HFFc6 (cell line): ENCODE measurements at places on chromosomes 4 and X. TPM values are rescaled to one million over a fixed set of nuclear protein-coding genes. Genes with fewer than 3 reads are reported as not detected.

DNA sequence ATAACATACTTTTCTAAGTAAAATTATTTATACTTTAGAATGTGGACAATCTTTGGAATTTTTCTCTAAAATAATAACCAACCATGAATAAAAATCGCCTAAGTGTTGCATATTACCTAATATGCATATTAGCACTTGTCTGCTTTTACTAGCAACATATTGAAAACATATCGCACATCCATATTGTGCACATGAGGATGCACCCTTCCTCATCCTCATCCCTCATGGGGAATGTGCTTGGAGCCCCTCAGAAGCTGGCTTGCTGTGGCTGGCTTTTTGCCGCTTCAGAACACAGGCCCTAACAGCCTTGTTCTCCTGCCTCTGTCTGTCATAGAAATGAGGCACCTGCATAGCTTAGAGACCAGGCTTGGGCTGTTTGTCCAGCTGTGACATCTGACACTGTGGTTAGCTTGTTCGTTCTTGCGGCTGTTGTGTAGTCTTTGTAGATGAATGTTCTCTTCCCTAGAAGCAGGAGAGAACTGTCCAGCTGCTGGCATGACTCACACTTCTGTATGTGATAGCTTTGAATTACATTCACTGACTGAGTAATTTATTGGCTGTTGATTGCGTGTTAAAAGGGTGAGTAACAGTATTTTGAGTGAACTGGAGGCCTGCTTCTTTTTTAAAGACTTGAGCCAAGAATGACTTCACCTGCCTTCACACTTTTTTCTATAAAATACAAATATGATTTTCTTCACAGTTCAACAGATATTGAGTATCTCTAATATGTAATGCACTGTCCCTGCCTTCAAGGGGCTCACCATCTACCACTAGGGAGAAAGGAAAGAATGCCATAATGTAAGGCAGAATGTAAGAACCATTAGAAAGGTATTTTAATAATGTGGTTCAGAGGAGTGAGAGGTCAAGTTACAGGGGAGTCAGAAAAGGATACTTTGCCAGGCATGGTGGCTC, 81.9 kb downstream of the HMGB2 start:
- peaks cover 25% of the 10 kb centered on the region for H3K27me3 ChIP-seq
- no peak overlapping the region for H3K27ac ChIP-seq
- peaks cover 12% of the 10 kb centered on the region for H3K4me1 ChIP-seq
- no peak overlapping the region for H3K4me3 ChIP-seq

DNA sequence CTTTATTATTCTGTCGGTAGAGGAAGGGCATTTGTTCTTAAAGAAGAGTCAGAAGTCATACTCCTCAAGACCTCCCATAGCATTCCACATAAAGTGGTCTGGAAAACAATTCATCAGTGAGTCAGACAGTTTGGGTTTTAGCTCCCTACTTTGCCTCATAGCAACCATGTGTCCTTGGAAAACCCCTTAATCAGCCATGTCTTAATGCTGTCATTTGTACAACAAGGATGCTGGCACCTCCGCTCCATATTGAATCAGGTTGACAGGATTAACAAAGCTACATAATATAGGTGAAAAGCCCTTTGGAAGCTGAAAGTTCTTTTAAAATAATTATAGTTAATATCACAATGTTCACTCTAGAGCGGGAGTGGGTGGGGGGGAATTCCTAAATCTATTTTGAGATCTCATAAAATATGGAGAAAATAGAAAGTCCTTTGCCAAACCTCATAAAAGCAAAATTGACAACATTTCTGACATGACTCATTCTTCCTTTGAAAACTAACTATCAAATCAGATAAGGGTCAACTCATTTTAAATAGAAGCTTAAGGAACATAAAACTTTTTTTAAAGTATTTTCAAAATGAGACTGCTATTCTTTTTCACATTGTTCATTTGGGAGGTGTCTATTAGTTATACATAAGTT, 37.3 kb upstream of the GUCY1A1 start:
- peak; percentile 63 for DNase-seq
- H3K4me3 ChIP-seq: no peak overlapping the region
- peaks cover 25% of the 10 kb centered on the region; the same call in 1 of the 2 replicates for H3K4me1 ChIP-seq
- H3K27ac ChIP-seq: peak overlapping the region; percentile 41; the same call in 1 of the 2 replicates
- no peaks in the 10 kb centered on the region for H3K27me3 ChIP-seq
- no peaks in the 10 kb centered on the region for H3K36me3 ChIP-seq

DNA sequence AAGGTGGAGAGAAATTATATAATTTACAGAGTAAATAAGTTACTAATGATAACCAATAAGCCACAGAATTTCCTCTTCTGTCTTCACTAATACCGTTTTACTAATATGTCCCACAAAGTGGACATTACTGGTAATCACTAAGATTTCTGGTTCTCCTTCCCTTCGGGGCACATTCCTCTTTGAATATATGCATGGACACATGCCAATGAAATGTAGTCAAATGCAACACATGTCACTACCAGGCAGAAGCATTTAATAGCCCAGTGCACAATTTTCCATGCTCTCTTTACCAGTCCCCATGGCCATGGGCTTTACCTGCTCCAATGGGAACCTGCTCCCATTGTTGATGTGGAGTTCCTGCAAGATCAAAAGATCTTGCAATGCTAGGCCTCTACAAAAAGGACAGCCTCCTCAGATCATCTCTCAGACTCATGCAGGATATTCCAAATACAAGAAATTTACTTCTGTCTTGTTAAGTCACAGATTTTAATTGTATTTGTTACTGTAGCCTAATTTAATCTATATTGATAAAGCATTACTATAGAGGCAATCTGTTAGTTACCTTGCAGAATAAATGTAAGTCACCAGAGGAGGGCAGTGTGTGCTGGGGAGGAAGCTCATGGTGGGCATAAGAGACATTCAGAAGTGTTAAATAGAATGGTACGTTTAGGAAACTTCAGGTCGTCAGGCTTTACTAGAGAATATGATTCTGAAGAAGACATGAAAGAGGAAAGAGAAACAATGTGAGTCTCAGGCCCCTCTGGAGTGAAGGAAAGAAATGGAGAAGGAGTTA, 37.1 kb upstream of the INPP4B start:
- no peak overlapping the region for H3K27ac ChIP-seq
- peaks cover 4% of the 10 kb centered on the region for H3K27me3 ChIP-seq
- no peak for DNase-seq
- H3K36me3 ChIP-seq: no peaks in the 10 kb centered on the region
- no peaks in the 10 kb centered on the region for H3K4me1 ChIP-seq

DNA sequence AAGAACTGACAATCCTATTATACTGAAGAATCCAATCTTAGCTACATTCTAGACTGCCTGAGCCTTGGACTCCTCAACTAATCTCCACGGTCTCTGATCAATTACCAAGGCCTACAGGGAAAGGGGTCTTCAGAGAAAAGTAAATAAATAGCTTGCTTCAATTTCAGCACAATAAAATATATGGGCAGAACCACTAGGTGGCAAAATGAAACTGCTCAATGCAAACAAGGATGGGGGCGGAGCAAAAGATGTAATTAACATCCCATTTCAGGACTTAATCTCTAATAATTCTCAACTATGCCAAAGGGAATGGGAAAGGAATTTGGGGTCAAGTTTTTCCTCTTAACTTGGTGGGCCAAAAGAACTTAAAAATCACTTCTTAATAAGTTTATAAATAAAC, 78.4 kb upstream of the MAP3K15 start:
- no peak overlapping the region for H3K27ac ChIP-seq
- H3K36me3 ChIP-seq: peaks cover 8% of the 10 kb centered on the region
- no peak overlapping the region for H3K4me3 ChIP-seq
- no peaks in the 10 kb centered on the region; the same call in 1 of the 2 replicates for H3K27me3 ChIP-seq
- DNase-seq: peak; percentile 32
- peaks cover 37% of the 10 kb centered on the region for H3K4me1 ChIP-seq

DNA sequence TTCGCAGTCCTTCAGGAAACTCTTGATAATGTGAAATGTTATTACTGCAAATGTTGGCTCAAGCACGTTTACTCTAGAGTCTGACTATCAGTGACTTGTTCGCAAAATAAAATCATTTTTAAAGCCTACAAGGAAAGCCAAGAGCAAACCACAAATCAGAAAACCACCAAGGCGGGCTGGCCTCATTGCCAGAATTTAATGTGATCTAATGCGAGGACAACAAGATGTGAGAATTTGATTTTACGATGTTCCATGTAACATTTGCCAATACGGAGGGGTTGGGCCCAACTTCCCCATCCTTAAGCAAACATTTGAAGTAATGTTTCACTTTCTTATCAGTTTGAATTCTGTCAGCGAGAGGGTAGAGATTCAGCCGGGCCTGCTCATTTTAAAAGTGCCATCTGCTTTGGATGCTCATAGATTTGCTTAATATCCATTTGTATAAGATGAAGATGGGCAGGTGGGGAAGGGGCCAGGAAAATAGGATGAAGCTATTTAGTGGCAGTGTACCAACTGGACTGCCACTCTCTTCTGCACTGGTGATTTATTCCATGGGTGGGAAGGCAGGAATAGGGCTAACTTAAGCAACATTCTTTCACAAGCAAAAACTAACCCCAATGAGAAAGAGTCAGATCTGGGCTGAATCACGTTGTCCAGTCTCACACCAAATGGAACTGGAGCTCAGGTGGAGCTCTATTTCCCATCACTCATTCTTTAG, 225.3 kb downstream of the ANAPC10 start:
- H3K4me1 ChIP-seq: no peaks in the 10 kb centered on the region
- 0 out of 2 replicates have a peak, but pooled peaks cover under 1% of the 10 kb centered on the region for H3K36me3 ChIP-seq
- H3K27me3 ChIP-seq: no peaks in the 10 kb centered on the region
- no peak overlapping the region for H3K4me3 ChIP-seq
- H3K27ac ChIP-seq: no peak overlapping the region
- no peak for DNase-seq

DNA sequence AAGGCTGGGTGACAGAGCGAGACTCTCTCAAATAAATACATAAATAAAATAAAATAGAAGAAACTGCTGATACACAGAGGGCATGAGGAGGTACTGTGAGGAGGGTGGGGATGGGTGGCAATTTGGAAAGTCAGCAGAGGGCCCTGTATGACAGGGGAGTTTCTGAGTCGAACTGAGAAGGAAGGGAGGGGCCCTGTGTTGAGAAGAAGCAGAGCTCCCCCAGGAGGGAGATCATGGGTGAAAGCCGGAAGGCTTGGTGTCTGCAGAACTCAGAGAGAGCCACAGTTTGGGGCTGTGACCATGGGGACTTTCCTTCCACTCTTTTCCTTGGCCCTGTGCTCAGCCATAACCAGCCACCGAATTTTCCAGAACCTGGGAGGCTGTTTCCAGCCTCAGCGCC, 24.8 kb upstream of the AFAP1 start:
- DNase-seq: no peak
- H3K4me3 ChIP-seq: no peak overlapping the region
- H3K27ac ChIP-seq: no peak overlapping the region
- H3K36me3 ChIP-seq: no peaks in the 10 kb centered on the region

DNA sequence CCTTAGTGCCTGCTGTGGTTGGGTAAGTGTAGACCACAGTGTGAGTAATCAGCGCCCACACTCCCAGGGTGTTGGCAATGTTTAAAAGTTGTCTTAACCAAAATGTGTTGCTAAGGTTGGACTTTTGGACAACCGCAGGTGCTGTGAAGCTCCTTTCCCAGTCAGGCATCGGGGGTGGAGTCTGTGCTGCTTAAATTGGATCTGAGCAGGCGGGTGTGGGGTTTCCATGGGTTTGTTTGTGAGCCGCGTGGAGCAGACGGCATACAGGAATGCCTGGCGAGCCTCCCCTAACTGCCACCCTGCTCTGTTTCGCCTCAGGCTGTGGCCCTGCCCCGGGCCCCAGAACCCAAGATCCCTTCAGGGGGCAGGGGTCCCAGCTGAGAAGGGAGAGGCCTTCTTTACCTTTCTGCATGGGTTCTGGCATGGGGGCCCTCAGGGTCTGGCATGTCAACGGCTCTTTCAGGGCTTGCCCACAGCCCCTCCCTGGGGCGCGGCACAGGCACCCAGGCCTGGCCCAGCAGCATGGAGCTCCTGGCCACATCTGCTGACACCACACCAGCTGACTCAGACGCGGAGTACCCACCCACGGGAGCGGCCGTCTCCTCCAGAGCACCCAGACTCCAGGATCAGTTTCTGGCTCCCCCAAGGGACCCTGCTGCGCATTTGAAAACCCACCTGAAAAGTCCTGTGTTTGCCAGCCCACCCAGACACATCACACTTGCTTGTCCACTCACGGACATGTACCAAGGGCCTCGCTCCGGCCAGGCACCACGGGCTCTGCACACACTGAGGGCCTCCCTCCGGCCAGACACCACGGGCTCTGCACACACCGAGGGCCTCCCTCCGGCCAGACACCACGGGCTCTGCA, 5.1 kb upstream of the SPON2 start:
- H3K4me1 ChIP-seq: peaks cover 27% of the 10 kb centered on the region
- no peak overlapping the region for H3K4me3 ChIP-seq
- H3K36me3 ChIP-seq: peaks cover 25% of the 10 kb centered on the region
- no peak overlapping the region for H3K27ac ChIP-seq
- DNase-seq: no peak

GRCh38 chr4:120557372-120557771, 365.2 kb downstream of the PRDM5 start:
- H3K27ac ChIP-seq: no peak overlapping the region
- no peaks in the 10 kb centered on the region for H3K36me3 ChIP-seq
- no peak for DNase-seq
- no peak overlapping the region for H3K4me3 ChIP-seq
- no peaks in the 10 kb centered on the region for H3K27me3 ChIP-seq

GRCh38 chr4:127920521-127920920, 39.8 kb downstream of the PLK4 start:
- no peak overlapping the region for H3K27ac ChIP-seq
- H3K4me1 ChIP-seq: no peaks in the 10 kb centered on the region
- no peaks in the 10 kb centered on the region for H3K27me3 ChIP-seq
- no peak overlapping the region for H3K4me3 ChIP-seq

DNA sequence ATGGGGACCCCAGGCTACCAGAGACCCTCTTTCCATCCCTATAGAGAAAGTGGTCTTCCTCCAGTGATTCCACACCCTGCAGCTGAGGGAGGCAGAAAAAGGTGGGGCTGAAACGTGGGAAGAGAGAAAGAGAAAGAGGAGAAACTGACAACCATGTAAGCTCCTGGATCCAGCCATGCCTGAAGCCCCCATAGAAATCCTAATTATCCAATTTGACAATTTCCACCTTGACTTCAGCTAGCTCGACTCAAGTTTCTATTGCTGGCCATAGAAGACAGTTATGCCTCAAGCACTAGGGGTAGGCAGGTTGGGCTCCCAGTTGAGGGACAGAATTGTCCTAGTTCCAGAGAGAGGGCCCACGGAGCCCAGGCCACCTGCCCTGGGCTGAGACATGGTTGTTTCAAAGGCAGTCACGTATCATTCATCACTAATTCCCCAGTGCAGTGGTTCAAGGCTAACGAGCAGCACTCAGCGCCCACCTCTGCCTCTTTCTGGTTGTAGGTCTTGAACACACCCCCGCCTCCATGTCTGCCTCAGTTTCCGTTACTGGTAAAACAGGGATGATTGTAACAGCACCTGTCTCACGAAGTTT, 39.8 kb upstream of the ASMTL start:
- peaks cover 5% of the 10 kb centered on the region; the same call in 1 of the 2 replicates for H3K36me3 ChIP-seq
- H3K4me3 ChIP-seq: no peak overlapping the region
- peaks cover 7% of the 10 kb centered on the region; the same call in 1 of the 2 replicates for H3K4me1 ChIP-seq
- no peak overlapping the region for H3K27ac ChIP-seq
- DNase-seq: no peak
- peaks cover 6% of the 10 kb centered on the region for H3K27me3 ChIP-seq

Gene YY2
- total RNA-seq: 3.1 to 3.5 TPM (median 3.4 TPM) in 3 replicates

Gene WDFY3
- total RNA-seq: 46.4 to 52.9 TPM (median 52.6 TPM) in 3 replicates

Gene TECRL
- not detected in 3 replicates for total RNA-seq

Gene NR0B1
- total RNA-seq: not detected in 3 replicates
